ENCODE measurements at places on chromosomes 5 and 9. TPM values are rescaled to one million over a fixed set of nuclear protein-coding genes. Genes with fewer than 3 reads are reported as not detected.

Gene PITX1
- 3.5 TPM for total RNA-seq

Gene KCNV2
- total RNA-seq, result not detected

Gene ATP6V1G1
- 83.3 TPM for total RNA-seq

Gene GFM2
- total RNA-seq, result 39.4 TPM

Gene CDKN2A
- total RNA-seq, result 6.6 TPM

Gene LHFPL2
- 83.6 TPM for total RNA-seq

Gene INSL4
- not detected for total RNA-seq

Gene MYOZ3
- 2.3 TPM for total RNA-seq

Gene MLANA
- total RNA-seq, result not detected

Gene SEMA5A
- 86.2 TPM for total RNA-seq

Gene BHMT
- not detected for total RNA-seq

Gene BRD3OS
- total RNA-seq, result 31.5 TPM

Gene SNCAIP
- total RNA-seq, result 0.13 TPM

Gene TMEM232
- total RNA-seq, result 0.79 TPM

Gene SUSD1
- 31.6 TPM for total RNA-seq

Gene PROB1
- 1.3 TPM for total RNA-seq

Gene ASPN
- 9.6 TPM for total RNA-seq

Gene MRPL22
- 12.8 TPM for total RNA-seq

Gene TOR4A
- 19.7 TPM for total RNA-seq

Gene COMMD10
- total RNA-seq, result 20.2 TPM

Gene SPATA31C1
- total RNA-seq, result not detected

Gene C5orf47
- total RNA-seq, result not detected

Gene FBXL7
- 6.3 TPM for total RNA-seq

Gene LRRTM2
- 0.63 TPM for total RNA-seq

Gene TNFSF8
- total RNA-seq, result not detected

Gene CACNA1B
- total RNA-seq, result 0.07 TPM

Gene C5orf15
- 84.6 TPM for total RNA-seq

Gene GRXCR2
- not detected for total RNA-seq

Gene NTRK2
- total RNA-seq, result 1.0 TPM

Gene POLR1E
- 26.6 TPM for total RNA-seq

Gene PCDHB14
- total RNA-seq, result 2.1 TPM

Gene C9orf50
- 0.26 TPM for total RNA-seq
